ENCODE measurements at places on chromosomes 3 and 15. TPM values are rescaled to one million over a fixed set of nuclear protein-coding genes. Genes with fewer than 3 reads are reported as not detected.

Gene FILIP1L
- total RNA-seq, result 42.7 TPM

- no peak for DNase-seq
Observed at GRCh38 chr3:106619-107018, 89.9 kb upstream of the CHL1 start.

- DNase-seq, result no peak
Observed at GRCh38 chr3:177890359-177890683, 645.9 kb upstream of the KCNMB2 start.

- DNase-seq, result peak; percentile 48
Observed at GRCh38 chr3:56783644-56784447, 17.9 kb downstream of the ARHGEF3 start.

DNA sequence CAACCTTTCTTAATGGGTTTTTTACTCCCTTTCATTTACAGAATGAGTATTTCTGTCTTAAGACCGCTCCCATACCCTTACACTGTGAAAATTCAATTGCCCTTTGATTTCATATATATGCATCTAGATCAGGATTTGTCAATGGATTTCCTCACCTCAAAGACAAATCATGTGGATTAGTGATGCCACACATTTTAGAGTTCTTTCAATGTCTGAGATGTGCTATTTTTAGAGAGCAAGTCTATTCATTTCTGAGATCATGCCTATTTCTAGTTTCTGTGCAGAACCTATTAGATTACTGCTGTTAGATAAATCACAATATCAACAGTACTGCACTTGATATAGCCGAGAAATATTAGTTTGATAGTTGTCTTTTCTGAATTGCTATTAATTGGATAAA, 137.3 kb downstream of the GABRB3 start:
- DNase-seq, result no peak

GRCh38 chr3:61493339-61493738, 68.0 kb upstream of the PTPRG start:
- DNase-seq, result no peak

DNA sequence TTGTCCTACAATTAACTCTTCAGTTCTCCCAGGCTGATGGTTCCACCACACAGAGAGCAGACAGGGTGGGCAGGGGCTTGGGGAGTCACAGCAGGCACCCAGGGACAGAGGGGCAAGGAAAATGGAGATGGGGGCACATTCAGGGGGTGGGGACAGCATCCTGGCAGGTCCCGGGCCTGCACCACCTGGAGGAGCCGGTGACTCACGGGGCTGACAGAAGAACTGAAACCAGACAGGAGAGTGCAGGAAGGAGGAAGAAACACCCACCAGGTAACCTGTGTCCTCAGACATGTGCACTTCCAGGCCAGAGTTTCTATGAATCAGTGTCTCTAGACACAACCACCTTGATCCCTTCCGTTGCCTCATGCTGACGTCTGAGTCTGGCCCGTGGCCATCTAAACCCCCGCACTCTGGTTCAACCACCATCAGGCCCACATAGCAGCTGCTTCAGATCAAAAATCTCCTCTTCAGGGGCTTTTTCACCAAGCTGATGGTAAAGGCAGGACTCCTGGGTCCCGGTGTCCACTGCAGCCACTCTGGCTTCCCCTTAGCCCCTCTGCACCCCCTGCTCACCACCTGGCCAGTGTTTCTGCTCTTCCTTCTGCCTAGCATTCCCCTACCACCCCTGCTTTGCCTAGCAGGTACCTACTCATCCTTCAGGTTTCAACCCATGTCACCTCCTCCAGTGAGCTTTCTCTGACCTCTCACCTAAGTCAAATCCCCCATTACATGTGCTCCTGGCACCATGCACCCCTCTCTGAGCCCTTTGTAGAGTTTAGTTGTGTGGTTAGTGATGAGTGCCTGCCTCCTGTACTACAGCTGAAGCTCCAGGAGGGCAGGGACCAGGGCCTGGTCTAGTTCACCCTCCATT, 16.5 kb upstream of the CYP11A1 start:
- DNase-seq, result peak; percentile 45

Measured in dermis blood vessel endothelial cell (primary cell).